Mesendoderm (in vitro differentiated cells): ENCODE measurements at places on chromosomes 1 and 21.

DNA sequence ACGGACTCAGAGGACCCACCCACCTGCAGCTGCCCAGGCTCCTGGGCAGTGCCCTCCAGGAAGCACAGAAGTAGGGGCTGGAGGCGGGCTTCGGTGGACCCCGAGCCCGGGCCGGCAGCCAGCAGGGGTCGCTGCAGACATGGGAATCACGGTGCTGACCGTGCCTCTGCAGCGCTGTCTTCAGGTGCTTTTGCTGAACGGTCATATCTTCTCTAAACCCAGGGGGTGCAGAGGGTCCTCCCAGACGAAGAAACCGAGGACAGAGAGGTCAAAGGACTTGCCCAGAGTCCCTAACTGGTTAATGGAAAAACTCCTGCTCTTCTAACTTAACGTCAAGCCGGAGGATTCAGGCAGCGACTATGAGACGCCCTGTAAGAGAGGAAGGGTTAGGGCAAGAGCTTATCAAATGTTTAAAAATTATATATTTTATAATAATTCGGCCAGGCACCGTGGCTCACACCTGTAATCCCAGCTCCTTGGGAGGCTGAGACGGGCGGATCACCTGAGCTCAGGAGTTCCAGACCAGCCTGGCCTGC is 21.5 kb upstream of the LEFTY2 start:
- peak; percentile 72 for DNase-seq
- no peaks in the 10 kb centered on the region for H3K4me1 ChIP-seq
- H3K27ac ChIP-seq: no peak overlapping the region
- no peaks in the 10 kb centered on the region for H3K36me3 ChIP-seq

GRCh38 chr21:41571938-41572510 is 64.1 kb upstream of the TMPRSS2 start:
- no peaks in the 10 kb centered on the region for H3K27me3 ChIP-seq
- H3K4me1 ChIP-seq: no peaks in the 10 kb centered on the region
- no peak for DNase-seq
- H3K4me3 ChIP-seq: no peak overlapping the region
- no peak overlapping the region for H3K27ac ChIP-seq
- no peaks in the 10 kb centered on the region for H3K36me3 ChIP-seq

GRCh38 chr1:25562101-25562927 is 18.9 kb downstream of the LDLRAP1 start:
- H3K36me3 ChIP-seq: peaks cover 1% of the 10 kb centered on the region
- H3K27ac ChIP-seq: no peak overlapping the region
- H3K4me1 ChIP-seq: no peaks in the 10 kb centered on the region
- no peak overlapping the region for H3K4me3 ChIP-seq
- DNase-seq: no peak
- H3K27me3 ChIP-seq: no peaks in the 10 kb centered on the region

DNA sequence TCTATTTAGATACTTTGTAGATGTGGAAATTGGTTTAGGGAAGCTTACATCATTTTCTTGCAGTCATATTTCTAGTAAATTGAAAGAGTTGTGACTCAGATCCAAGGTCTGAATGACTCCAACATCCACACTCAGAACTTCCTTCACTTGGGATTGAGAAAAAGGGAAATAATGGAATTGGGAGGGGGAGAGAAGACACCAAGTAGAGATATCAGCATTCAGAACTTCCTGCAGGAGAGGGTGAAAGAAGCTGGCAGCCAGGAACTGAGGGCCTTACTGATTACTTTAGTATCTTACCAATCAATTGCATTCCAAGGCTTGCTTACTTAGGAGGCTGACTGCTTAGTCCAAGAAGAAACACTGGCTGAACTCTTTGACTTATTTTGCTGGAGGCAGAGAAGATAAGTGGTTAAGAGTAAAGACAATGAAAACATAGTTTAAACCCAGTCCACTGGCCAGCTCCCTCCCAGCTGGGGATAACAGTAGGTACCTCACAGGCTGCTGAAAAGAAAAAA is 21.7 kb downstream of the APP start:
- no peak overlapping the region for H3K4me3 ChIP-seq
- peak overlapping the region; percentile 65 for H3K27ac ChIP-seq
- no peaks in the 10 kb centered on the region for H3K27me3 ChIP-seq
- peak; percentile 84 for DNase-seq
- H3K36me3 ChIP-seq: peaks cover 1% of the 10 kb centered on the region
- H3K4me1 ChIP-seq: peaks cover 24% of the 10 kb centered on the region

DNA sequence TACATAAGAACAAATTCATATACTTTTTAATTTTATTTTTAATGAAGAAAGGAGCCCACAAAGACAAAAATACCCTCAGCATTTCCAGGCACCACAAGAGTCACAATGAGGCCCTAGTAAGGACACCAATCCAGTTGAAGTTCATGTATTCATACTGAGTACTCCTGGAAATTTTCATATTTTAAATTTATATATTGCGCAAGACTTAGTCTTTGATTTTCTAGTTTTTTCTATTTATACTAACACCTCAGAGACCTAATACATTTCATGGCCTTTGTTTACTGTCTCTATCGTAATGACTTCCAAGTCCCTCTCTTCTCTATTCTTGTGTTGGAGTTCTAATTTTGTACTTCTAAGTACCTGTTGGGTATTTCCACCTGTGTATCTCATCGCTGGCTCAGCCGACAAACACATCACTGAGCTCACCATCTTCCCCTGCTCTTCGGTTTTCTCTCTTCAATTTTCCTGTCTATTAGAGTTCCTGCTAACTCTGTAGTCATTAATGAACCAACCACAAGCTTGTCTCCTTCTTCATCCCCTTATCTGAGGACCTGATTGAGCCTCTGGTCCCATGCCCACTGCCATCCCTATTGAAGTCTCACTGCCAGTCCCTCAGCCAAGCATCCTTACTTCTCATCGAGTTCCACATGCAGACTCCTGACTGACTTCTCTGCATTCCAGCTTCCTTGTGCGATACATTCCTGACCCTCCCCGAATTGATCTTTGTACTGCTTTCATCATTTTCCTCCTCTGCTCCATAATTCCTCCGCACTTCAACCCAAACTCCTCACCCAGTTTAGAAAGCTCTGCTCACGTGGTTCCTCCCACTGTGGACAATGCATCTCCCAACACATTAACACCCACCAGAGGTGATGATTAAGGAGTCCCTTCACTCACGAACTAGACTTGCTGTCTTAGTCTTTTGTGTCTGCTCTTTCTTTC is 17.3 kb upstream of the IRF2BP2 start:
- H3K36me3 ChIP-seq: no peaks in the 10 kb centered on the region
- H3K27ac ChIP-seq: no peak overlapping the region
- H3K4me3 ChIP-seq: no peak overlapping the region
- no peaks in the 10 kb centered on the region for H3K4me1 ChIP-seq

- peak overlapping the region; percentile 13 for H3K27ac ChIP-seq
- H3K36me3 ChIP-seq: peaks cover 2% of the 10 kb centered on the region
Observed at GRCh38 chr1:35394386-35394785, 125.9 kb downstream of the ZMYM4 start.

DNA sequence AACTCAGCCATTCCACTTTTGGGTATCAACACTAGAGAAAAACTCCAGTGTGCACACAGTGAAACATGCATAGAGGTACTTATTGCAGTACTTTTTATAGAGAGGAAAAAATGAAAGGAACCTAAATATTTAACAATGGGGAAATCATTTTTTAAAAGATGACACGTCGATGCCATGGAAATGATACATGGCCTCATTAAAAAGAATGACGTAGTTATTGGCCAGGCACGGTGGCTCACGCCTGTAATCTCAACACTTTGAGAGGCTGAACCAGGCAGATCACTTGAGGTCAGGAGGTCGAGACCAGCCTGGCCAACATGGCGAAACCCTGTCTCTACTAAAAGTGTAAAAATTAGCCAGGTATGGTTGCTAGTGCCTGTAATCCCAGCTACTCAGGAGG is 42.5 kb downstream of the MATN1 start:
- no peak overlapping the region for H3K27ac ChIP-seq
- no peak overlapping the region for H3K4me3 ChIP-seq

DNA sequence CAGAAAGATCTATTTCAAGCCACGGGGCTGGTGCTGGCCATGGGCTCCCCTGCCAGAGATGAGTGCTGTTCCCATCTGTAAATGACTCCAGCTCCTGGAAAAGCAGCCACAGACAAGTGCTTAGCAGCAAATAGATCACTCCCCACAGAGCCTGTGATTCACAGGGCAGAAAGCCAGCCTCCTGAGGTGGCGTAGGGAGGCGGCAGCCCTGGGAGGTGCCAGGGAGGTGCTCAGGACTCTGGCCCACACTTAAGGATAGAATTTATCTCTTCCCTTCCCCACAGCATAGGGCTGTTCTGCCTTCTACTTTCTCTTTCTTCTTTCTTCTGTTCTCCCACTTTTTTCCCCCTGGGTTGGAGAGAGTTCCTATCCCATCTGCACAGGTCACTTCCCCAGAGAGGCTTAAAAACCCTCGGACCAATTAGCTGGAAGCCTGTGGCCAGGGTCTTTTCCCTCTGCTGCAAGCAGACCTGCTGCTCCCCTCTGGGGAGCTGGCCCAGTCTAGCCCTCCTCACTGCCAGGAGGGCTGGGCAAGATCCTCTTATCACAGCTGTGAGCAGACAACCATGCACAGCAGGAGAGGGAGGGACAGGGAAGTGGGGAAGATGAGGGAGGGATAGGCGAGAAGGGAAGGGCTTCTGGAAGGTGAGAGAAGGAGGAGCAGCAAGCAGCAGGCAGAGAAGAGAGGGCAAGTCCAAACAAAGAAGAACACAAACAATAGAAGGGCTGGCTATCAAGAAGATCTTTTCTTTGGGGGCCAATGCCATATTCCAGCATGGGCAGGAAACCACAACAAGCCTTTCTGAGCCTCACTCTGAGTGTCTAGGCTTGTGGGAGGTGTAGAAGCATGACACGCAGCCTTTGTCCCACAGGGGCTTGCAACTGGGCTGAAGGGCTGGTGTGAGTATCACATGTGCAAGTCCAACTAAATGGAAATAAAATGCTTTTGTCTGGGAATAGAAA is 41.0 kb downstream of the KCND3 start:
- peak; percentile 89 for DNase-seq
- no peak overlapping the region for H3K4me3 ChIP-seq
- H3K36me3 ChIP-seq: no peaks in the 10 kb centered on the region
- no peak overlapping the region for H3K27ac ChIP-seq

DNA sequence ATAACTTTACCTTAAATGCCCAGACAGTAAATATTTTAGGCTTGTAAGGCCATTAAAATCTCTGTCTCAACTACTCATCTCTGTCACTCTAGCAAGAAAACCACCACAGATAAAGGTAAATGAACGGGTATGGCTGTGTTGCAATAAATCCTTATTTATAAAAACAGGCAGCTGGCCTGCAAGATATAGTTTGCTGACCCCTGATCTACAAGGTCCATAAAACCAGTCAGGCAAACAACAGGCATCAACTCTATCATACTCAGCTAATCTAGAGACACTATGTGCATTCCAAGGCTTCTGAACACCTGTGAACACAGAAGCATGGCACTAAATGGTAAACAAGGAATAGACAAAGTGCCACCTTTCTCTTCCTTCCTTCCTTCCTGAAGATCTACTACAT is 9.7 kb downstream of the FAF1 start:
- no peak overlapping the region for H3K4me3 ChIP-seq
- no peaks in the 10 kb centered on the region for H3K36me3 ChIP-seq
- no peaks in the 10 kb centered on the region for H3K27me3 ChIP-seq
- no peak for DNase-seq
- H3K4me1 ChIP-seq: no peaks in the 10 kb centered on the region

DNA sequence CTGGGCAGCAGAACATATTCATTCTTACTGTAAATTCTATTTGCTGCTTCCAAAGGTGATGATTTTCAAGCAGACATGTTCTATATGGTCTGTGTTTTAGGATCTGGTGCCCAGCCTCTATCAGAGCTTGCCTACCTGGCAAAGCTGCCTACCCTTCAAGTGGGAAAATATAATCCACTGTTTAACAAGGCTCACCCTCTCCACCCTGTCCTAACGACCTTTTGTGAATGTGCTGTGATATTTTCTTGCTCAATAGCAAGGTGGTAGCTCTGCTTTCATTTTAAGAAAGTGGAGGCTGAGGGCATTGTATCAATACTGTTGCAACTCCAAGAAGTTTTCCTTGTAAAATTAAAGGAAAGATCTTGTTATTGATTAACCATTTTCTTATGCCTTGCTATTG is 26.0 kb upstream of the AGO1 start:
- H3K36me3 ChIP-seq: no peaks in the 10 kb centered on the region
- no peaks in the 10 kb centered on the region for H3K4me1 ChIP-seq
- H3K4me3 ChIP-seq: no peak overlapping the region
- H3K27me3 ChIP-seq: no peaks in the 10 kb centered on the region

GRCh38 chr1:28830814-28831213 is 18.8 kb downstream of the OPRD1 start:
- H3K27me3 ChIP-seq: no peaks in the 10 kb centered on the region
- H3K4me3 ChIP-seq: no peak overlapping the region
- no peak overlapping the region for H3K27ac ChIP-seq
- H3K4me1 ChIP-seq: no peaks in the 10 kb centered on the region
- DNase-seq: no peak
- no peaks in the 10 kb centered on the region for H3K36me3 ChIP-seq

GRCh38 chr21:44305691-44306090 is 5.8 kb downstream of the PFKL start:
- no peaks in the 10 kb centered on the region for H3K27me3 ChIP-seq
- no peak overlapping the region for H3K4me3 ChIP-seq
- no peak for DNase-seq

DNA sequence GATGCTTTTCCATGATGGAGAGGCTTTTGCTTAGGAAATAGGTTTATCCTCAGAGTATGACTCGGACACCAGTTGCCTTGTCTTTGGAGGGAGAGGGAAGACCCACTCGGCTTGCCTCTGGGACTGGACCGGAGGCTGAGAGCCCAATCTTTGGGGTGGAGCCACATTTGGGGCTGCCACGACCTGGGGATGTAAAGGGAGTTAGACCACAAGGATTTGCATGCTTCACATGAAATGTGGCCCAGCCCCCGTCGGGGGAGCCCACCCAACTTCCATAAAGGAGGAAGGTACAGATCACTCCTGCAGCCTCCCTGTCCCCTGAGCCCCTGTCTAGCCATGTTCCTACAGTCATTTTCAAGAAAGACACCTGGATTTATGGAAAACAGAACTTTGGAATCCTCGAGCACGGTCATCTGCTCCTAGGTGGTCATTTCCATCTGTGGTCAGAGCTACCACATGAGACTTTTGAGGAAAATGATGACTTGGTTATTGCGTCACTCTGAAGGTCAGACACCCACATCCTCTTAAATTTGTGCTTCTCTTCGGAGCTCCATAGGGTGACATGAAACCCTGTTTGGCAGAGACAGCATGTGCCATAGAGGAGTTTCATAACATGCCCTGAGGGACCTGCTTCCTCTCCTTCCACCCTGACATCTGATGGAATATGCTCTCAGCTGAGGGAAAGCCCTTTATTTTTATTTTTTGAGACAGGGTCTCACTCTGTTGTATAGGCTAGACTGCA is 99.4 kb upstream of the SLC45A1 start:
- H3K27me3 ChIP-seq: no peaks in the 10 kb centered on the region
- H3K36me3 ChIP-seq: no peaks in the 10 kb centered on the region
- no peak overlapping the region for H3K27ac ChIP-seq
- H3K4me3 ChIP-seq: no peak overlapping the region
- no peak for DNase-seq

- no peak overlapping the region for H3K4me3 ChIP-seq
- H3K27me3 ChIP-seq: no peaks in the 10 kb centered on the region
- no peak overlapping the region for H3K27ac ChIP-seq
Observed at GRCh38 chr1:196698993-196699392, 47.1 kb downstream of the CFH start.
